Stimulated activated CD8-positive, alpha-beta memory T cell treated with anti-CD3 and anti-CD28 coated beads, Interleukin-15, amount 100 ng/mL, for 24 hours (primary cell): ENCODE measurements at places on chromosomes 4 and X.

GRCh38 chrX:51860679-51861078 is 32.7 kb upstream of the MAGED1 start:
- no peak for DNase-seq

DNA sequence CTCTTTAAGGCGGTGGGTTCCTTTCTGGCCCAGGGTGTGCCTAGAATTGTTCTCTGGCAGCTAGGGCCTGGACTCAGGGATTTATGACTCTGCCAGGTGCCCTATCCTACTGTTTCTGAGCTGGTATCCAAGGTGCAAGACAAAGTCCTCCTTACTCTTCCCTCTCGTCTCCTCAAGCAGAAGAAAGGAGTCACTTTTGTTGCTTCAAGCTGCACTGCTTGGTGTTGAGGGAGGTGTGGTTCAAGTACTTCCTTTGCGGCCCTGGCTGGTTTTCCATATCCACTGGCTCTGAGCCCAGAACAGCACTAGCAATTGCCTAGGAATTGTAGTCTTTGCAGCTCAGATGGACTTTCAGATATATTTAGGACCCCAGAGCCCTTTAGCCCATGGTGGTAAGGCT is 39.3 kb downstream of the RTL3 start:
- DNase-seq, result no peak

DNA sequence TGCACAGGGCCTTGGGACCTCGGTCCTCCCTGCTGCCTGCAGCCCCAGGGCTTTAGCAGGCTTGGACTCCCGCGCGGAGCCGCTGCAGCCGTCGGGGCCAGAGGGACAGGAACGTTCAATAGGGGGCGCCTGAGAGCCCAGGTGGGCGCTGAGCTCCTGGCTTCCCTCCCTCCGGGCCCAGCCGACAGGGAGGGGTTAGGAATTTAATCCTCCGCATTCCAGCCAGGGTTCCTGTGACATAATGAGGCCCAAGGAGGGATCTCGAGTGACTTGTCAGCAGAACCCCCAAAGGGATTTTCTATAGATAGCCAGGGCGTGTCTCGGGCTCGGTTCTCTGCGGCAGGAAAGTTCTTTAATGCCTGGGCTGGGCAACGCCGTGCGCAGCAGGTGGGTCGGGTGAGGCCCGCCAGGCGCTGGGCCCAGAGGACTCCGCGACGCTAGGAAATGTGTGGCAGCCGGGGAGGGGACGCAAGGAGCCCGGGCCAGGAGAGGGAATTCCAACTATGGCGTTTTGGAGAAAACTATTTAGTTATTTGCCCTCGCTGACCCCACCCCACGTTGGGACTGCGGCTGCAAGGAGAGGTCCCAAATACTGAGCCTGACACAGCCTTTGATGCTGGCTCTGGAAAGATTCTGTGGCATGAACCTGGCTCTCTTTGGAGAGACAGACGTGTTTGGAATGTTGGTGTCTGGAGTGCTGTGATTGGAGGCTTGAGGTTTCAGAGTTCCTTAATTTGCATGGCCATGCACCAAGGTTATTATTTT is 285.2 kb upstream of the GATB start:
- no peak for DNase-seq

GRCh38 chrX:38882894-38883626 is 81.8 kb downstream of the MID1IP1 start:
- no peak for DNase-seq

DNA sequence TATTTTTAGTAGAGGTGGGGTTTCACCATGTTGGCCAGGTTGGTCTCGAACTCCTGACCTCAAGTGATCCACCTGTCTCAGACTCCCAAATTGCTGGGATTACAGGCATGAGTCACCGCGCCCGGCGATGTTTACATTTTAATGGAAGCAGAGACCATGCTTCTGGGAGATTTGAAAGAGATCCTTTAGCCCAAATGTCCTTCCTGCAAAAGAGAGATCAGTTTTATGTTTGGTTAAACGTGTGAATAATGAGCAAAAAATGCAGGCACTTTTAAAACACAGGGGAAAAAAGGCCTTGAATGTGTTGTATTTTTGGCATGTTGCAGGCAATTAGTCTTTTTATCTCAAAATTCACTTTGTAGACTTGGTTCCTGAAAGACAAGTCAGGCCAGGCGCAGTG is 95.8 kb upstream of the ELOVL6 start:
- no peak for DNase-seq

DNA sequence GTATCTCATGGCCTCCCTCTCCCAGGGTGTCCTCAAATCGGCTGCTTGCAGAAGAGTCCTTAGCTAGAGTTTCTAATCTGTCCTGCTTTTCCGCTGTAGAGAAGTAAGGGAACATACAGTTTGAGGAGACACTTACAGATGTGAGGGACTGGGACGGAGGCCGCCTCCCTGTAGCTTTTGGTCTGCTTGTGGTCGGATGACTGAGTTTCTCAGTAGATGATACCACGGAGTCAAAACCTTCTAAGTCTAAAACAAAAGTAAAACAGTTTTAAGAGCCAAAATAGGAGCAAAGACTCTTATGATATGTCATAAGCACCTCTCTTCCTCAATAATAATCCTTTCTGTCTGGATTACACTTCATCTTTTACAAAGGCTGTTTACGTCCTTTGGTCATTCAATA is 34.5 kb upstream of the MAP3K15 start:
- DNase-seq, result no peak

- no peak for DNase-seq
Observed at GRCh38 chr4:165631912-165632311, 241.1 kb upstream of the TLL1 start.

- no peak for DNase-seq
Observed at GRCh38 chrX:73127700-73128241, 48.5 kb upstream of the PABPC1L2A start.

DNA sequence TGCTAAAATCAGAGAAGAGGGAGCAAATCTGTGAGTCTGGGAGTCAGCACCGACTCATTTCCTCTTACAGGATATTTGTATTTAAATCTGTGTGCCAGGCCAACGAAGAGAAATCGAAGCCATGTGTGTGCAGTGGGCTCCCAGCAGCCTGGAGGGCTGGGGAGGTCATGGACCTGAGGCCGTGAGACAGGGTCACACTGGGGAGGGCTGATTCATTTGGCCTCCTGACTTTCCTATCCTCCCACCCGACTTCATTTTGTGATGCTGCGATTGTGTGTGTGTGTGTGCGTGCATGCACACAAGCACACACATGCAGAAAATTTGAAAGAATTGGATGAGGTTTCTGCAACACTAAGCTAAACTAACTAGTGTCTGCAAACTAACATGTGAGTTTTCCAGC is 48.7 kb upstream of the STX18 start:
- no peak for DNase-seq

DNA sequence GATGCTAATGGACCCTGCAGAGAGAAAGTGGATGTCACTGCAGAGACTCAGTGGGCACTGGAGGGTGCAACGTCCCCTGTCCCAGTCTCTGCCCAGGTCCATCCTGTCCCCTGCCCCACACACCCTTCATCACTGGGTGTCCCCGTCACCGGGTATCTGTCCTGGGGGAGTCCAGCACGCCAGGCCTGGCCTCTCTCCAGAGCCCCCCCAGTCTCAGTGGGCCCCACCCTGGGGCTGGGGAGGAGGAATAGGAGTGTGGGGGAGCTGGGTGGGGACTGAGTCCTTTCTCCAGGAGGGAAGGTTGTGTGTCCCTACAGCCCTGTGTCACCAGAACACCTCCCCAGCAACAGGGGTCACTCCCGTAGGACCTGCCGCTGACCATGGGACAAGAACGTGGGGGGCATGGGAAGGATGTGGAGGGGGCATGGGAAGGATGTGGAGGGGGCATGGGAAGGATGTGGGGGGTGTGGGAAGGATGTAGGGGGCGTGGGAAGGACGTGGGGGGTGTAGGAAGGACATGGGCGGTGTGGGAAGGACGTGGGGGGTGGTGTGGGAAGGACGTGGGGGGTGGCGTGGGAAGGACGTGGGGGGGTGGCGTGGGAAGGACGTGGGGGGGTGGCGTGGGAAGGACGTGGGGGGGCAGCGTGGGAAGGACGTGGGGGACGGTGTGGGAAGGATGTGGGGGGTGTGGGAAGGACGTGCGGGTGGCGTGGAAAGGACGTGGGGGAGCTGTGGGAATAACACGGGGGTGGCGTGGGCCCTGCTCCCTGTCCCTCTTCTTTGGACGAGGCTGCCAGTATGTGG is 21.0 kb upstream of the SPON2 start:
- no peak for DNase-seq

- DNase-seq, result no peak
Observed at GRCh38 chr4:44237643-44238042, 211.0 kb downstream of the KCTD8 start.

DNA sequence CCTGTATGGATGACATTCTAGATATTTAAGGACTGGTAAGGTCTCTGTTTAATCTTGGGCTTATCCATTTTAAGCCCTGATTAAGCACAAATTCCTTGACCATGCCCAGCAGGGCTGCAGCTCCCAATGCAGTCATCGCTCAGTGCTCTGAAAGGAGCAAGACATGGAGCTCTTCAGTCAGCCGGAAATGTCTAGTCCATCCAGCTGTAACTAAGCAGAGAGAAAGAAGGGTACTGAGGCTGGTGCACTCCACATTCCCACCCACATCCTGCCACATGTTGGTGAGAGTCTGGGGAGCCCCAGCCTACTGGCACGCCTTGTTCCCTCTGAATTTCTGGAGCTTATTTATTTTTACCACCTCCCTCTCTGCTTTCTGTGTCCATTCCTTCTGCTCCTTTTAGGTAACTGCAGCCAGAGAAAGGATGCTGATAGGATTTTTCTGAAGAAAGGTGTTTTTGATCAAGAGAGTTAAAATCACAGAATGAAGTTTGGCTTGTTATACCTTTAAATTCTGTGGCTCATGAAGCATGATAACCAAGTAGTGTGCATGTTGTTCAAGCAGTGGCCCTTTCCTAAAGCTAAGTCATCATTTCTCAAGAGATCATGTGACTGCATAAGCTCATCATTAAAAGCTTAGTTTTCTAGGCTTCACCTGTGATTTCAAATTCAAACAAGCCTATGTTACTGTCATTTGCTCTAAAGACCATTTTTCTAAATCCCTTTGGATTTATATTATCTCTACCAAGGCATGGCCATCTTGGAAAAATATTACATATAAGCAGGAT is 74.0 kb downstream of the GALNT7 start:
- DNase-seq, result no peak

GRCh38 chr4:126820631-126821030 is 812.1 kb upstream of the INTU start:
- no peak for DNase-seq

- no peak for DNase-seq
Observed at GRCh38 chr4:98946359-98946758, 17.4 kb upstream of the EIF4E start.

DNA sequence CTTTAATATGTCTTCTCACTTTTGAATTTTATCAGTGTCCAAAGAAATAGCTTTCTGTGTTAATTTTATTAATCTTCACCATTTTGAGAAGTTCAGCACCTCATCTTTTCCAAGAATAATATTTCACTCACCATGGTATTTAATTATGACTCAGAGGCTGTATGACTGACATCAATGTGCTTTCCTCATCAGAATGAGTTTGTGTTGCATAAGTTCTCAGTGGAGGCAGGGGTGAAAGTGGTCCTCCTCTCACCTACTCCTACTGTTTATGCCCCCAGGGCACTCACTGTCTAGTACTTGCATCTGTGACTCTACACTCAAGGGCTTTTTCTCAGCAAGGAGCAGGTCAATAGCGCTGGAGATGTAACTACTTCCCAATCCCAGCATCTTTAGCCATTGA is 905.3 kb upstream of the INTU start:
- DNase-seq, result no peak

DNA sequence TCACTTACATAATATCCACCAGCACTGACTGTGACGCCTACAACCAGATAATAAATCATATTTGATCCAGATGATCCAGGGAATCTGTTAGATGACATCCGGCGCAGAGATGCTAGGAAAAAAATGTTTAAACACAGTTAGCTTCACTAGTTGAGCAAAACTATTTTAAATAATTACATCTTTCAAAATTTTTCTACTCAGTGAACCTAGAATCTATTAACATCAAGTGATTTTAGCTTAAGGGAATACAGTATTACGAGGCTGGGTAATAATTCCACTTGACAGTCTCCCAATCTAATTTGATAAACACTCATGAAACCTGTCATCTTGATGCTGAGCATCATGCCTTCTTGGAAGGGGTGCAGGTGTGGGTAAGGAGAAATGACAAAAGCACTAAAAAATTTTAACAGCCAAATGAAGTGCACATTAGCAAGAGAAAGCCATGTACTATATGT is 4.7 kb downstream of the MGARP start:
- DNase-seq, result no peak

GRCh38 chrX:96004386-96004785 is 680.3 kb upstream of the DIAPH2 start:
- DNase-seq, result no peak

GRCh38 chrX:88603237-88603636 is 143.8 kb upstream of the CPXCR1 start:
- DNase-seq, result no peak

- DNase-seq, result no peak
Observed at GRCh38 chr4:22504922-22505321, 10.9 kb downstream of the ADGRA3 start.
